ENCODE measurements at places on chromosomes 4 and X. TPM values are rescaled to one million over a fixed set of nuclear protein-coding genes. Genes with fewer than 3 reads are reported as not detected.

- DNase-seq = no peak
Observed at GRCh38 chr4:85514117-85514516, 39.2 kb downstream of the ARHGAP24 start.

- DNase-seq = peak; percentile 90
Observed at GRCh38 chr4:187656959-187657358, 338.6 kb upstream of the ZFP42 start.

DNA sequence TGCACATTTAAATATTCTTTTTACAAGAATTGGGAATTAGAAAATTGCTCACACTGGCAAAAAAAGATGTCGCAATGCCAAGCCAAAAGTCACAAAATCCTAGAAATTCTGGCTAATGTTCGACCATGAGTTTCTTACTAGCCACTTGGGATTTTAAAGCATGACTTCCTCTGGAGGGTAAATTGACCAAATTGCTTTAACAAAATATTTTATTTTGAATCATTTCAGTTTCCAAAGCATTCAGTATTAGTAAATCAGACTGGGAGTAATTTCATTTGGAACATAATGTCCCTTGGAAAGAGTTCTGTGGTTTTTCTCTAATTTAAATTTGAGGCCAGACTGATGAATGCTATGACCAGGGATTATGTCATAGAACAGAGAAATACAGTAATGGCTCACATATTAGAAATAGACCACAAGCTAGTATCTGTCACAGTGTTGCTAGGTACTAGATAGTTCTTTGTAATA, 7.6 kb upstream of the CXCL5 start:
- DNase-seq = peak; percentile 38

- no peak for DNase-seq
Observed at GRCh38 chrX:51316271-51316670, 16.4 kb upstream of the NUDT10 start.

Gene PCSK1N
- polyA plus RNA-seq = 0.12 TPM

Gene CHIC2
- 18.8 TPM for polyA plus RNA-seq

- no peak for DNase-seq
Observed at GRCh38 chr4:138404251-138404650, 162.1 kb upstream of the SLC7A11 start.

- DNase-seq = no peak
Observed at GRCh38 chr4:88435987-88436693, 20.8 kb upstream of the HERC5 start.

Gene CTPS2
- polyA plus RNA-seq = 4.7 TPM

DNA sequence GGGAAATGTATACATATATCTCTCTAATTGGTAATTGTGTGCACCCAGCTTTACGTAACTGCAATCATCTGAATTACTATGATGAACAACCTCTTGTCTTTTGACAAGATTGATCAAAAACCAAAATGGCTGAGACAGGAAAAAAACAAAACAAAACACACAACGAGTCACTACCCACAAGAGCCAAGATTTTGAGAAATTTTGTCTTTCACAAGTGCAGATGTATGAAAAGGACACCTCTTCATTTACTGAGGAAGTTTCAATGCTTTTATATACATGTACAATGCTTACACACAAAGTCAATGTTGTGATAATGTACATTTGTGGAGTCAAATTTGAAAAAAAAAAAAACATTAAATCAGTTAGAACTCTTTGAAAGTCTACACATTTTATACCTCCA, 224.6 kb downstream of the SCFD2 start:
- peak; percentile 19 for DNase-seq

- peak; percentile 4 for DNase-seq
Observed at GRCh38 chr4:57249083-57249482, 138.9 kb upstream of the IGFBP7 start.

Gene ARHGAP36
- not detected for polyA plus RNA-seq

DNA sequence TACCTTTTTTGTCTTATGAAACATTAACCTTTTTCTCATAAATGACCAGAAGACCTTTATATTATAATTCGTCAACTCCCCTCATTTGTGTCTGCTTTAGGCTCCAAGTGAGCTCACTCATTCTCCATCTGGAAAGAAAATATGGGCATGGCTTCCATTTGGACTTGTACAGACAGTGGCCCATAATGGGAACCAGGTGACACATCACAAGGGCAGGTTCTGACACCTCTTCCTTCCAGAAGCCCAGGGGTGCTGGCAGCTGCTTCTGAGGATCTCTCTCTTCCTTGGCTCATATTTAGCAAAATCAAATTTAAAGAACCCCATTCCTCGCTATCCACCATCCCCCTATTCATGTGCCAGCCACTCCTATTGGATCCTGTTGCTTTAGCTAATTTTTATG, 69.6 kb downstream of the CD38 start:
- DNase-seq = no peak

DNA sequence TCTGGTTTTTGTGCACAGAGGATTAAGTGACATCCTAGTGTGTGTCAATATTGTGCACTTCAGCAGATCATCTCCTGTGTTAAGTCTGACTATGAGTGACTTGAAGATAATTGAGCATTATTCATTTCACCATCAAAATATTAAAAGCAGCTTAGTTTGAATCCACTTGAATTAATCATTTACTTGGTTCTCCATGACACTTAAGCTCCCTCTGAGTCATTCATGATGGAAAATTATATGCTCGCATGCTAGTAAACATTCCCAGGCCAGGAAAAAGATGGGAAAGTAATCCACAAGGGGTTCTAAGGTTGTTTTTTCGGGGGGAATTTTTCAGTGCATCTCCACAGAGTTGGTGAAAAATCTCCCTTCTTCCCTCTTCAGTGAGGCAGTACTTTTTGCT, 97.2 kb upstream of the EOLA2 start:
- peak; percentile 39 for DNase-seq

DNA sequence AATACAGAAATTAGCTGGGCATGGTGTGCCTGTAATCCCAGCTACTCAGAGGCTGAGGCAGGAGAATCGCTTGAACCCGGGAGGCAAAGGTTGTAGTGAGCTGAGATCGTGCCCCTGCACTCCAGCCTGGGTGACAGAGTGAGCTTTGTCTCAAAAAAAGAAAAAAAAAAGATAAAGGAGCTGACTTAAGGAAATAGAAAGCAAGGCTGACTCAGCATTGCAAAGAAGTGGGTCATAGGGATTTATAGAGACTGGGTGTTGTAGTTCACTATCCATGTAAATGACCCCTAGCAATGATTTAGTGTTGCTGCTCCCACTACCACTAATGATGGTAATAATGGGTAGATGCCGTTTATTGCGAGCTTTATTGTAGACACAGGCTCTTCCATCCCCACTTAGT, 47.6 kb downstream of the ADD1 start:
- peak; percentile 73 for DNase-seq

All from IMR-90 (cell line).